Stimulated activated CD4-positive, alpha-beta T cell treated with anti-CD3 and anti-CD28 coated beads, TNF-alpha, amount 100 ng/mL, for 24 hours (primary cell): ENCODE measurements at places on chromosomes 16 and 17.

DNA sequence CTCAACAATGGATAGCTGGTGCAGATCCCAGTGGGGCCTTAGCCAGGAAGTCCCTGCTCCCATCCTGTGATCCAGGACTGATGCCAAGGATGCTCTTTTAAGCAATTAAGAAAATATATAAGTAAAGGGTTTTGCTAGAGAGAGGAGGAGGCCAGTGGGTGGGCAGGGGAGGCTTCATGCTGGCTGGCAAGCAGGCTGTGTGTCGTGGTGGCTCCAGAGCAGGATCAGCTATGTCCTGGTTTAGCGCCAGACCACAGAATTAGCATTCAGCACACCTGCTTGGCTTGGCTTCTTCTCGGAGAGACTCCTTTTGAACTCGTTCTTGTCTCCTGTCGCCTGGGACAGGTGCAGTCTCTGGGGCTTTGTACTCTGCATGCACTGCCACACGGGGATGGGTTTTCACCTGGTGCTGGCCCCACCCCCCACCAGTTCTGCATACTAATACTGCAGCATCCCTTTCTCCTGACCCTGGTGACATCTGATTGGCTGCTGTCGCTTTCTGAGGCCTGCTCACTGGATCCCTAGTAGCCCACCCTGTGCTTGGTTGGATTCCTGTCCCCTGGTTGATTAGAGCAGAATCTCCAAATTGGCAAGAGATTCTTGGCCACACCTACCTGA is 66.1 kb downstream of the PLD6 start:
- no peak for DNase-seq

- no peak for DNase-seq
These were observed 15.9 kb downstream of the KPNB1 start for GRCh38 chr17:47665655-47666054.

DNA sequence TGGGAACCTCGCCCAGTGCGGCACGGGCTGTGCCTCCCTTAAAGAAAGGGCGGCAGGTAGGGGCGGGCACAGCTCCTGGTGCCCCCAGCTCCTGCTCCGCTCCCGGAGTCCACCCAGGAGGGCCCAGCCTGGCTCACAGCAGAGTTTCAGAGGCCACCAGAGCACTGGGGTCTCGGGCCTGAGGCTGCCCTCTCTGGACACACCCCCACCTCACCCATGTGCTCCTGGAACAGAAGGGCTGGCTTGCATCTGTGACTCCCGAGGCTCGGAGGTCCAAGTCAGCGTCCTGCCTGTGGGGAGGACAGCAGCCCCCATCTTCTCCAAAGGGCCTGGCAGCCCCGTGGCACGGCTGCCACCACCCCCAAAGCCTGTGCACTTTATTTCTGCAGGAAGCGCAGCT is 62.7 kb downstream of the RBFOX3 start:
- no peak for DNase-seq

GRCh38 chr17:40123811-40124114 is 2.0 kb downstream of the MSL1 start:
- DNase-seq, result no peak

- peak; percentile 15 for DNase-seq
These were observed 89.8 kb downstream of the KATNIP start for GRCh38 chr16:27639561-27640276.

DNA sequence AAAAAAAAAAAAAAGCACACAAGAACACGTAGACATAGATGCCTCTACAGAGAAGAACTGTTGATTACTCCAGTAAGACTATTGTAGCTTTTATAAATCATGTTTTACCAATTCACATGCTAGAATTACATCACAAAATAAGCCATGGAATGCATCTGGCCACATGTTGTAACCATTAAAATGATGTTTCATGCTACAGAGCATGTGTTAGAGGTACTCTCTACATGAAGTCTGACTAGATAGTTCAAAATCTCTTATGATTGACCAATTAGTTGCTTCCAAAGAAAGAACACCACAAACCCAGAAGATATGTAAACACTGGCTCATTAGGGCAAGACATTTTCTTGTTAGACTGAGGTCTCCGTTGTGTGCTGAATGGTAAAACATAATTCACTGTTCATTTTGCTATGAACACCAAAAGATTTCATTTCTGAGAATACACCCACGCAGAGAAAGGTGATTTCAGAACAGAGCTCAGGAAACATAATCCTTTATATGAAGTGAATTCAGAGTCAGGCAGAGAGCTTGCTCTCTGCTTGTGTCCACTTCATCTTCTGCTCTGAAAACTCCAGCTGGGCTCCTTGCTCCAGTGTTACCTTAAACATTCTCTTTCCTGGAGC is 411.4 kb upstream of the SOX9 start:
- no peak for DNase-seq

- no peak for DNase-seq
These were observed 34.8 kb downstream of the SOST start for GRCh38 chr17:43723697-43724359.

DNA sequence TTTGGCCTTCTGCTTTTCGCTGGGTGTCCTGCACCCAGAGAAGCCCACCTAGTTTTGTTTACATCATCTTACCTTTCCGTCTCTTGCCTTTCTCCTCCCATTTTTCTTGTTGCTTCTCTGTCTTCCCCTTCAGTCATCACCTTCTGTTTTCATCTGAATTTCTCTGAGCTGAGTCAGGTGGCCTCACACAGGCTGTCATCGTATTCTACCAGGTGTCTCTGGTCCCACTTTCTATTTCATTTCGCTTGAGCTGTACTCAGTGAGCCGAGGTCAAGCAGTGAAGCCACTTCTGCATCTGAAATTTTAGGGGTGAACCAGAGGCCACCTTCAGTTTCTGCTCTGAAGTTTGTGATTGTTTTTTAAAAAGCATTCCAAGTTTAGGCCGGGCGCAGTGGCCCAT is 9.7 kb downstream of the CRAMP1 start:
- DNase-seq, result no peak

- DNase-seq, result no peak
These were observed 32.4 kb downstream of the SPAG9 start for GRCh38 chr17:51088287-51088686.
